IPS-NIHi11 (cell line): ENCODE measurements at places on chromosomes 11 and 22.

- no peak for DNase-seq
These were observed 11.4 kb downstream of the KDELR3 start for GRCh38 chr22:38479096-38479837.

DNA sequence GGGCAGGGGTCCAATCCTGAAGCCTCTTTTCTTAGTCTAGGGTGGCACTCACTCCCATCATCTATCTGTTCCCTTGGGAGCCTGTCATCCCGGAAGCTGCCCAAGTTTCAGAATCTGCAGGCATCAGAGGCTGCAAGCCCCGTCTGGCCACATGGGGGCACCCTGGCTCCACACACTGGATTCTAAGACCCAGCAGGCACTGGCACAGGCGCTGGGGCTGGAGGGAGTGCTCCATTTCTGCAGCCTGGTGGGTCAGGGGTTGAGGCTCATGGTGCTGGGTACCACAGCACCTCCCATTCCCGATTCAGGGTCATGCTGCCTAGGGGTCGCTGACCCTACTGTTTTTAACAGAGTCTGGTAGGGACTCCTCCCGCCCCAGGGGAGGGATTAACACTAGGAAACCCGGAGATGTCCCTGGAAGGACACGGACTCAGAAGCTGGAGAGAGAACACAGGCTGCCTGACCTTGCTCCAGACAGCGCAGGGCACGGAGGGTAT is 243.9 kb upstream of the SYN3 start:
- DNase-seq, result peak; percentile 85

DNA sequence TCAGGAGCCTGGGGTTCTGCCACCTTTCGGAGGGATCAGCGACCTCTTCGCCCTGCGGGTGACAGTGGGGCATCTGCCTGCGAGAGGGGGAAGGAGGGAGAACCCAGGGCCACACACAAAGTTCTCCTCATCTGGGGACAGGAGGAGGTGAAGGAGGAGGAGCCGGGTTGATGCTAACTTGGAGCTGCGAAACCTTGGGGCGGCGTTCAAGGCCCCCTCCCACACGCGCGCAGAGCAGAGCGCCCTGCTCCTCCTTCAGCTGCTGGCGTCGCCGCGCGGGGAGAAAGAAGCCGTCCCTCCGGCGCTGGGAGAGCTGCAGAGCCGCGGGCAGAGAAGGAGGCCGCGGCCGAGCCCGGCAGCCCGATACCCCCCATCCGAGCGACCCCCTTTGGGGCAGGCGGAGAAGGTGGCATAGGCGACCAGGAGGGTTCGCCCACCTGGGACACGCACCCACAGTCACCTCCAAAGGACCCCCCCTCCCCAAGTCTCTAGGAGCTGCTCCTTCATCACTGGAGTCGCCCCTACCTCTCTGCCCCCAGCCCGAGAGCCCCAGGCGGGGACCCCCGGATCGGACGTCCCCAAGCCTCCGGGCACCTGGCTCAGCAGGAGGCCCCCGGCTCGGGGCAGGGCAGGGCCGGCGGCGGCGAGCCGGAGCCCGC is at the start of gene RASD2:
RASD2 (plus strand) TSS at position 237 of the 659 bp plus-strand sequence. CDS start 5,979 bp downstream, outside the sequence.
- peak; percentile 63 for DNase-seq

- DNase-seq, result no peak
These were observed 20.7 kb downstream of the SLN start for GRCh38 chr11:107691000-107691750.
